Common myeloid progenitor, CD34-positive (primary cell): ENCODE measurements at places on chromosomes 16 and 17.
A peak's percentile ranks its signal among the peaks of the same experiment; 100 is the strongest.

DNA sequence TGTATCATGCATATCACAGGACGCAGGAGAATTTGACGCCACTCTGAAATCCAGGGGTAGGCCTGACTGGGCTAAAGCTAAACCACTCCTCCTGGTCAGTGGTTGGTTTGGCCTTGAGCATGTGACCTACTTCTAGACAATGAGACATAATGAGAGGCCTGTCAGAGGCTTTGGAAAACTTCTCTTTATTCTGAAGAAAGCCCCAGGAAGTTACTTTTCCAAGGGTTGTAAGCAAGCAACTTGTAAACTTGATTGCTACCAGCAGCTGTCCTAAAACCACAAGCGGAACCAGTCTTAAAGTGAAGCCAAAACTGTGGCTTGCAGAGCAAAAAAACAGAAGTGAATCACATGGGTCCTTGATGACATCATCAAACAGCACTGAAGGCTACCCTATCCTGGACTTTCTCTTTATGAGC lies 138.2 kb upstream of the COX10 start:
- peak; percentile 81 for DNase-seq

DNA sequence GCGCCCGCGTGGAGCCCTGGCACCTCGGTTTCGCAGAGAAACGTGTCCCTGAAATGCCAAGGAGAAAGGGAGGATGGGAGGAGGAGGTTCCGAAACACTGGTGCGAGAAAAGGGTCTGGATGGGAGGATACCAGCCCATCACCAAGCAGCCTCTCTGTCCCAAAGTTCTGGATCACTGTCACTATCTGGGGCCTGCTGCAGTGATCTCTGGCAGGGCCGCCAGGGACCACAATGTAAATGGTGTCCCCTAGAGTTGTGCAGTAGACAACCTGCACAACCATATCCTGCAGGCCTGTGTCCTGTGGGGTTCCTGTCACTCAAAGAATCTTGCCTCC lies 229.3 kb downstream of the C16orf78 start:
- no peak for DNase-seq

DNA sequence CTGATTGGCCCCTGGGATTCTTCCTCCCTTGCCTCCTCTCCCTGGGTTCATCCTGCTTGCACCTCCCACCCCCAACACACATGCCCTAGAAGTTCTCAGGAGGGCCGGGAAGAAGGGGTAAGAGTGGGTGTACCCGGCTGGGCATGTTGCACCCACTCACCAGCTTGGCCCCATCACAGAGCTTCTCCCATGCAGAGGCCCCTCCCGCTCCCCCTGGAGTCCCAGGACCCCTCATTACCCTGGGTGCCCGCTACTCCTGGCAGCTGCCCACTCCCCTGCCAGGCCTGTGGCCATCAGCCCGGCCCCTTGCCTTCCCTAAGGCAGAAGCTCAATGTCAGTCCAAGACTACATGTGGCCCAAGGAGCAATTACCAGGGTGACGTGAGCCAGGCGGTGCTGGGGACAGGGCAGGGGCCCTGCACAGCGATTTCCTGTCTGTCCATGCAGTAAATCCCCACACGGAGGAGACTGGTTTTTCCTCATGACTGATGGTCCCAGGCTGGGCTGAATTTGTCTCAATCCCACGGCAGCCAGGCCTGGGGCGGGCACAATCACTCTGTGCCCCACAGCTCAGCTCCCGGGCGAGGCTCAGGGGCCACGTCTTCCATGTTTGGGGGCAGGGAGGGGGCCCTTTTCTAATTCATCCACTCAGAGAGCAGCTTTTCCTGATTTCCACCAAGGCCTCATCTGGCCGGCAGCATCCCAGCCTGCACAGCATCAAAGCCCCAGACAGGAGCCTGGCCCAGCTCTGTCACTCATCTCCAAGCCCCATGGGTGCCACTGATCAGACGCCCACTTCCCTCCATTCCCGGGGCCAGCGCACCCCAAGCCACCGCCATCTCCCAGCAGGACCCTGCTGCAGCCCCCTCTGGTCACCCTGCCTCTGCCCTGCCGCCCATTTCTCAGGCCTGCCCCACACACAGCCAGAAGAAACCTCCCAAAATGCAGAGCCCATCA lies 234.7 kb downstream of the KATNIP start:
- no peak for DNase-seq

GRCh38 chr17:42522798-42523278 lies 13.2 kb upstream of the NAGLU start:
- DNase-seq = no peak

- no peak for DNase-seq
Observed at GRCh38 chr16:13680021-13680889, 239.7 kb upstream of the ERCC4 start.

- DNase-seq = no peak
Observed at GRCh38 chr17:72189768-72190593, 69.2 kb downstream of the SOX9 start.

DNA sequence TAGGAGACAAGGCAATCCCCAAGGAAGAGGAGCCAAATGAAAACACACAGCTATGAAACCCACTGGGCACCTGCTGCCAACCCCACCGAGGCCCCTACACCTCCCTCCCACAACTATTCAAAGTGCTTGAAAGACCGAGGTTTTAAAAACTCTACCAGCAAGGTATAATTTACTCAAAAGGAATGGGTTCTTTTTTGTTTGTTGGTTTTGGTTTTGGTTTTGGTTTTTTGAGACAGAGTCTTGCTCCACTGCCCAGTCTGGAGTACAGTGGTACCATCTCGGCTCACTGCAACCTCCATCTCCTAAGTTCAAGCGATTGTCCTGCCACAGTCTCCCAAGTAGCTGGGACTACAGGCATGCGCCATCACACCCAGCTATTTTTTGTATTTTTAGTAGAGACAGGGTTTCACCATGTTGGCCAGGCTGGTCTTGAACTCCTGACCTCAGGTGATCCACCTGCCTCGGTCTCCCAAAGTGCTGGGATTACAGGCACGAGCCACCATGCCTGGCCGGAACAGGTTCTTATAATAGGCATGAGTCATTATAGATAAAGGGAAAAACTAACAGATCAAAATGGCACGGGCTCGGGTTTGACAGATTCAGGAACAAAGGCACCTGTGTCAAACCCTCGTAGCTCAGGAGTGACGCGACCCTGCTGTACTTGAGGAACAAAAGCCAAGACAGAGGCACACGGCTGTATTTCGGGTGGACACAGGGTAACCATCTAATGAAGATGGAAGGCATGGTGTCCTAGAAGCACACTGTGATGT lies 40.7 kb downstream of the COTL1 start:
- DNase-seq = no peak
